RPMI7951 (cell line): ENCODE measurements at places on chromosomes 2 and 18.

GRCh38 chr2:65580824-65581223 lies 148.4 kb upstream of the SPRED2 start:
- DNase-seq: no peak

GRCh38 chr2:240519396-240520129 lies 38.2 kb downstream of the ANKMY1 start:
- no peak for DNase-seq

- DNase-seq: peak; percentile 55
These were observed 683 bp downstream of the GBX2 start for GRCh38 chr2:236167297-236168109.

DNA sequence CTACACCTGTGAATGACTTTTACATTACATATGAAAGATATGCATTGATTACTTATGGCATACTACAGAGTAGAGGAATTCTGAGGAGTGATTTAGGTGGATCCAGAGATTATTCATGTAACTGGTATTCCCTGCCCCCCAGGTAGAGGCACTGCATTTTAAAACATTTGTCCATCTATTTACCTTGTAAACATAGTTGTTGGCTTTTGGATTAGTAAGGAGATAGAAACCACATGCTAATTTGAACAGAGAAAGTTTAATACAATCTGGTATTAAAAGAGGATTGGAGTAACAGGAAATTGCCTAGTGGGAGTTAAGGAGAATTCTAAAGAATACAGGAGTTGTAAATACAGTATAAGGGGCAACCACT lies 15.9 kb downstream of the GALNT3 start:
- DNase-seq: no peak

DNA sequence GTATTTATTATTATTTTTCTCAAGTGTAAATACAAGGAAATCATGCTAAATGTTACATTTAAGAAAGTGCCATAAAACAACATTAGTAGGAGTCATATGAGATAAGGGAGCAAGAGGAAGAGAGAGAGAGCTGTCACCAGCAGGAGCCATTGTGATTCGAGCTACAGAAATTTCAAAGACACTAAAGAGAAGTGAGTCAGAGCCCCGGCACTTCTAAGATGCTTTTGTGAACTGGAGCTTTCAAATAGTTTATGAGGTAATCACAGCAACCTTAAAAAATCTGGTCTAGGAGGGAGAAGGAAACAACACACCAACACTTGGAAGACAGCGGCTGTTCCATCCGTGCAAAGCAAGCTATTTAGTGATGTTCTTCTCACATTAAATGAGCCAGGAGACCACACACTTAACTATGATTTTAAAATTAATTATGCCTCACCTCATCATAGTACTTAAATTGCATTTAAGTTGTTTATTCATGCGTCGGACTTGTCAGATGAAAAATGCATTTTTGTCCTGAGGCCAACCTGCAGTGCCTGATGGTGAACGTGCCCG lies 382.7 kb upstream of the SALL3 start:
- DNase-seq: no peak

DNA sequence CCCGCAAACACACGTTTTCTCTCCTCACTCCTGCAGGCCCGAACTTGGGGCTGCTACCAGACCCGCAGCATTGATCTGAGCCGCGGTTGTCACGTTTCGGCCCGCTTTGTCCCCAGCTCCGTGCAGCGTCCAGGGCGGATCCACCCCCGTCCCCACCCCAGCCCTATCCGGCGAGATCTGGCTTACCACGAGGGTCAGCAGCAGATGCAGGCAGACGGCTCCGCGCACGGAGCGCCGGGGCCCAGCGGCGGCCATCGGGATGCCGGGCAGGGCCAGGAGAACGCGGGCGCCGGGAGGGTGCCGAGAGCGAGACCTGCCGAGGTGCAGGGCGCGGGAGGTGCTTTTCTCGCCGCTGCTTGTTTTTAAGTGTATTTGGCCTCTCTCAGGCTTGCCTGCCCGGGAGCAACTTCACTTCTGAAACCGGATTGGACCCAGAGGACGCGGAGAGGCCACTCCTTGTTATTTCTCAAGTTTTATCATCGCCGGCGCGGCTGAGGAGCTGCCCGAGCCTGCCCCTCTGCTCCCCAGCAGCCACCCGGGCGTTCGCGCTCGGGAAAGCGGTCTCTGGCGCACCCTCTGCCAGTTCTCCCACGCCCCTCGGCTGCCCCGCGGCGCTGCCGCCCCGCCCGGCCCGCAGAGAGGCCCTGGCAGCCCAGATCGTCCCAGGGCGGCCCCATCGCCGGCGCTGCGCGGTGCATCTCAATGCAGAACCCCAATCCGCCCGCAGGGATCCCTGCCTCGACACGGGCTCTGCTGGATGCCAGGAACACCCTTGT lies at the start of gene DSC3:
Gene DSC3 (minus strand): TSS at position 337 of the 776 bp plus-strand sequence. CDS start 82 bp downstream, at position 255.
- DNase-seq: no peak

DNA sequence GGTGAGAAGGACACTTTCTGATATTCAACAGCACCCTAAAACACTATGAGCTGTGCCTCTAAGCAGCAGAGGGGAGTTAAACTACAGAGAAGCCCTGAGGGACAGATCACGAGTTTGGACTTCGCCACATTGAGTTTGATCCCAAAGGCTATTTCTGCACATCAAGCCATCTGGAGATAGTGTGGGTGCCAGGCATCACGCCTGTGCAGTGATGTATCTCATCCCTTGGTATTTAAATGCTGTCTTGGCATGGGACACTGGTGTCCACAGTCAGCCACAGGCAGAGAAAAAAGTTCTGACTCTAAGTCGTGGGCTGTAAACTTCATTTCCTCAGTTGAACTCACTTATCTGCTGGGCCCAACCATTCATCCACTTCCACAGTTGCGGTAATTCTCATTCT lies 742.3 kb upstream of the CELF4 start:
- no peak for DNase-seq

DNA sequence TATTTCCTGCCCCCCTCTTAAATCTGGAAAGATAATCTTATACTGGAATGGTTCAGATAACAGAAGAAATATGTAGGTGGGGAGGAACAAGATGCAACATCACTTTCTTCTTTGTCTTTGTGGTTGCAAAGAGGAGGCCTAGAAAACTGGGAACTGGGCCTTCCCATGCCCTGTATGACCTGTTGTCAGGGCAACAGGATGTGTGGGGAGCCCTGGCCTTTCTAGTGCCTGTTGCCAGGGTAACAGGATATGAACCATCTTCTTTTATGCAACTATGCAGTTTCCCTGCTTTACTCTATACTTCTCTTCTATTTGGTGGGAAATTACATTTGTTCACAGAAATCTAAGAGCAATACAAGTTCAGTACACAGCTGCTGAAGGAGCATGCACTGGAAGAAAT lies 79.8 kb upstream of the PDE1A start:
- DNase-seq: no peak

DNA sequence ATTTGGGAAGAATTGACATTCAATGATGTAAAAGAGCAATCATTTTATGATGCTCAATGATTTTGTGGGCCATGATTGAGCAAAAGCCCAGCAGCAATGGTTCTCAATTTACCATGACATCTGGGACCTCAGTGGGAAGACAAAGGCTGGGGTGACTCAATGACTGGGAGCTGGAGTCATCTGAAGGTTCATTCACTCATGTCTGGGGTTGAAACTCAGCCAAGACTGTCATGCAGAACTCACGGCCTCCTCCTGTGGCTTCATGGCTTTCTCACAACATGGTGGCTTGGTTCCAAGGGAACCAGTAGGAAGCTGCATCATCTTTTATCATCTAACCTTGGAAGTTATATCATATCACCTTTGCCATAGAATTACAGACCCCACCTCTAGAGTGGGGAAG lies 45.1 kb upstream of the CD226 start:
- peak; percentile 83 for DNase-seq

DNA sequence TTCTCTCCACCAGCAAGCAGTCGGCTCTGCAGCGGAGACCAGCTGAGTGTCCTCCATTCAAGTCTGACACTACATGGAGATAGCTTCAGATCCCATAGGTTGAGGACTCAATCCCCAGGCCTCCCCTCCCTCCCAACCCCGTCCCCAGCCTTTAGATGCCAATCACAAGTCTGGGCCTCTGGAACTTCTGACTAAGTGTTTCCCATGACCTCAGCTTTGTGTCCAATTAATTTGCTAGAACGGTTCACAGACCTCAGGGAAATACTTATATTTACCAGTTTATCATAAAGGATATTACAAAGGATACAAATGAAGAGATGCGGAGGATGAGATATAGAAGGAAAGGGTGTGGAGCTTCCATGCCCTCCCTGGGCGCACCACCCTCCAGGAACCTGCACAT lies 77.4 kb downstream of the MERTK start:
- no peak for DNase-seq

DNA sequence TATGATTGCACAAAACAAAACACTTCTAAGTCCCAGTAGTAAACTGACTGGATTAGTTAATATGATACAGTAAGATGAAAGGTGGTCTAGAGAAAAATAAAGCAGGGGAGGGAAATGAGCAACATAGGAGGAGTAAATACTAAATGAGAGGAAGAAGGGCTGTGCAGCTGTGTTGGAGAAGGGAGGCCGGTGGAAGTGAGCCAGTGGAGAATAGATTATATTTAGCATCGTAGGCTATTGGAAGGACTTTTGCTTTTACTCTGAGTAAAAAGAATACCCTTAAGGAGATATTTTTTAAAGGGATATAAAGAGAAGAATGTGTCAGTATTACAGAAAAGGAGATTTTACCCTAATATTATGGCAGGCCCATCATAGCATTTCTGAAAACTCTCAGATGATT lies 12.7 kb downstream of the WDR75 start:
- DNase-seq: no peak

GRCh38 chr2:1854729-1855547 lies 110.6 kb upstream of the PXDN start:
- DNase-seq: peak; percentile 54

DNA sequence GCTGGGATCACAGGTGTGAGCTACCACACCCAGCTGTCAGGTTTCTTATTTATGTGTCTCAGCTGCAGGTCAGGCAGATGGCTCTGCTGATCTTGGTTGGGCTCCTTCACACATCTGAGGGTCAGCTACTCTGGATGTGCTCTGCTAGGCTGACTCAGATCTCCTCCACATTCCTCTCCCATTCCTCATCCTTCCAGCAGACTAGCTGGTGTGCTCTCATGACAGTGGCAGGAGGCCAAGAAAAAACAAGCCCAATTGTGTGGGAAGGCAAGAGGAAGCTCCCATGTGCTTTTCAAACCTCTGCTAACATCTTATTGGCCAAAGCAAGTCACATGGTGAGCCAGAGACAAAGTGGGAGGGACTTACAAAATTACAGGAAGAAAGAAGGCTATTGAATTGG lies 11.7 kb upstream of the MSH6 start:
- peak; percentile 90 for DNase-seq

- no peak for DNase-seq
These were observed 33.7 kb downstream of the STARD6 start for GRCh38 chr18:54323970-54324369.

- DNase-seq: no peak
These were observed 43.6 kb upstream of the PXDN start for GRCh38 chr2:1787755-1788477.

- DNase-seq: no peak
These were observed 101.8 kb downstream of the RNF152 start for GRCh38 chr18:61791031-61791430.

DNA sequence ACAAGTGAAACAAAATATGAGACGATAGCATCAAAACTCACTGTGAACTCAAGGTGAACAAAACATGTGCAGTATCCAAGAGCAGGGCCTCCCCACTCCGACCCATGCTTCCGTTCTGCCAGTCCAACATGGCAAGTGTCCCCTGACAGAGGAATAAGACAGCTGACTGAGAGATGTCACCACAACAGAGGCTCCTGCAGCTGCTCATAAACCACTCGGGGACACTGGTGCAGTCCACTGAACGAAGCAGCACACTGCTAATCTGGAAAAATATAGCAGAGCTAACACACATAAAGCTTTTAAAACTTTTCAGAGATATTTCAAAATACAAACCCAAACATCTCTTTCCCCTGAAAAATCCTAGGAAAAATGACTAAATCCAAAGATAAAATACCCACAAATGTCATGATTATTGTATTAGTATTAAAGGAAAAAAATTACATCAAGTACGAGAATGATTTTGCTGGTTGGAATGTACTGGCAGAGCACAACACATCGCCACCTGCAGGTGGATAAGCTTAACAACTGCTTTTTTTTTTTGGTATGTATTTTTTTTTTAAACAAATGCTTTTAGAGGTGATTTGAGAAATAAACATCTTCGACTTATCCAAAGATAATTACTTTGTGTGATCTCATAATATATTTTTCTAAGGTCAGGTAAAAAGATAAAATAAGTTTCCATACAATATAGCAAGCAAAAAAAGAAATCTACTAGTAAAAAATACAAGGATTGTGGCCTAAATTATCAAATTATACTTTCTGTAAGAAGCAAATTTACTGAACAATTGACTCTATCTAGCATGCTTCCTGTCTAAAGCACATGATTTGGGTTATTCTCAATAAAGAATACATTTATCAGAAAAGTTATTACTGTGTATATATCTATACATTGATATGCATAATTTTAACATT lies 18.6 kb downstream of the THADA start:
- peak; percentile 62 for DNase-seq

DNA sequence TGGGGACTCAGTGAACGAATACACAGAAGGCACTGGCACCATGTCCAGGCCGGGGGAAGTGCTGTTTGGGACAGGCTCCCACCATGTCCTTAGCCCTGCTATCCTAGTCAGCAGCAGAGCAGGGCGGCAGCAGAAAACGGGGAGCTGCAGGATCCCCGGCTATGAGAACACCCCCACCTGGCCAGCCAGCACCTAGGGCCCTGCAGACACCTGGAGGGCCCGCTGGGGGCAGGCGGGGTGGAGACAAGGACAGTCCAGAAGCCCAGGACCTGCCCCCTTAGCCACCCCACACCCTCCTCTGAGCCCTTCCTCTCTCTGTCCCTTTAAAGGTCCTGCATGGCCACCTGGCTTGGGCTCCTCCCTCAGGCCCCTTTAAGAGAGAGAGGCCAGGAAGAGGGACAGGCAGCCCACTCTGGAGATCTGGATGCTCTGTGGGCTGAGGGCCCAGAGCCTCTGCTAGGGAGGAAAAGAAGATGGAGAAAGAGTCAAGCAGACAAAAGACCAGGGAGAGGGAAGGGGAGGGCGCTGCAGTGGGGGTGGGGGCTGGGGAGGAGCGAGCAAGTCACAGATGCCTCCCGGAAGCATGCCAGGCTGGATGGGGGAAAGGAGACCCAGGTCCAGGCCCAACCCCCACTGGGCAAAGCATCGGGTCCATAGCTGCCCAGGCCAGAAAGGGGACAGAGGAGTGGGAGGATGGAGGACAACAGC lies 48.6 kb downstream of the BIN1 start:
- no peak for DNase-seq

- no peak for DNase-seq
These were observed 1.4 kb downstream of the MBD2 start for GRCh38 chr18:54222922-54223567.

DNA sequence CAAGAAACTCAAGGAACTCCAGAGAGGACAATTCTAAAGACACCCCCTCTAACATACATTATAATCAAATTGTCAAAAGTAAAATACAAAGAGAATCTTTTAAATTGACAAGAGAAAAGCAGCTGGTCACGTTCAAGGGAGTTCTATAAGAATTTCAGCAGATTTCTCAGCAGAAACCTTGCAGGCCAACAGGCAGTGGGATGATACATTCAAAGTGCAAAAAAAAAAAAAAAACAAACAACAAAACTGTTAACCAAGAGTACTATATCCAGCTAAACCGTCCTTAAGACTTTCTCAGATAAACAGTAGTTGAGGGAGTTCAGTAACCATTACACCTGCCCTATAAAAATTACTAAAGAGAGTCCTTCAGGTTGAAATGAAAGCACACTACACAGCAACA lies 33.9 kb downstream of the CCDC138 start:
- no peak for DNase-seq
